ENCODE measurements at places on chromosomes 7 and 10.

DNA sequence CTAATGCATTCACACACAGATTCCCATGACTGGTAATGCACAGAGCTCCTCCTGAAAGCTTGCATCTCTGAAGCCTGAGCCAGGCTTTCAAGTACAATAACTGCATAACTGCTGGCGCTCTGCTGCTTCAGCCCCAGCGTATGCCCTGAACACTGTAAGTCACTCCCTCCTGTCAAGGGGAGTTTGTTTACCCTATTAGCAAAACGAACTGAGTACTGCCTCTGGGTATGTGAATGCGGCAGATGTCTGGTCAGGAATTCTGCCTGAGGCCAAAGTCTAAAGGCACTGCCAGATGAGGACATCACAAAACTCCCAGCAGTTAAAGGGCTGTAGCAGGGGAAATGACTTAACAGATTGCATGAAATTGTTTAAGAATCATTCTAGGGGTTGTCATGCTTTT, 97.7 kb downstream of the NRCAM start:
- DNase-seq, result no peak

- DNase-seq, result no peak
Measured at GRCh38 chr7:122618585-122619189, 80.2 kb downstream of the RNF133 start.

- DNase-seq, result no peak
Measured at GRCh38 chr7:79454361-79454960, 994 bp upstream of the MAGI2 start.

DNA sequence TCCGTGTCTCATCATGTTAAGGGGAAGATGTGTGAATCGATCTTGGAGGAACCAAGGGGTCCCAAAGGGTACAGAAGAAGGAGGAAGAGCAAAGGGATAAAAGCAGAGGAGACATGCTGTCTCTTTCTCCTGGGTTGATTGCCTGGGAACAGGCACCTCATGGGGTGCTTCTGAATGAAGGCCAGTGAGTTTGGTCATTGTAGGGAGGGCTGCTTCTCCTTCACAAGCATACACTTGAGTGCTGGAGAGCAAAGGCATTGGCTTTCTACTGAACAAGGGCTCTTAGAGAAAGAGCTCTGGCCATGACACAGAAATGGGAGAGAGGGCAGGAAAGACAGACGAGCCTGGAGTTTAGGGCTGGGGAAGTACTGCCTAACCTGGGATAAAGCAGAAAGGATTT, 146.7 kb upstream of the NPY start:
- no peak for DNase-seq

GRCh38 chr7:70372768-70373515, 759.0 kb upstream of the GALNT17 start:
- DNase-seq, result no peak

DNA sequence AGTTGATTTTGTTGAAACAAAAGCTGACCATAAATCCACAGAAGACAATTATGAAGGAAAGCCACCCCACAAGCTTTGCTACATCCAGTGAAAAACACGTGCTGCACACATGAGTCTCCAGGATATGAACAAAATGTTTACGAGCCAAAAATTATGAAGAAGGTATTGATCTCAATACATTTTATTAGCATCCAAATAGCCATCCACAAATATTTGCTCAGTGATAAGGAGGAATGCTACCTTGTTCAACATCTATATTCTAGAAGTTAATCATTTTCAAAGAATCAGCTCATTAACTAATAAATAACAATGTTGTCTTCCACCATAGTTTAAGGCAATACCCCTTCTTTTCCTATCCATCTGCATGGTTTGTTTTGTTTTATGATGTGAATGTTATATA, 42.7 kb downstream of the CALML3 start:
- DNase-seq, result no peak

- peak; percentile 15 for DNase-seq
Measured at GRCh38 chr10:5692461-5693358, 8.1 kb downstream of the TASOR2 start.

- DNase-seq, result no peak
Measured at GRCh38 chr7:92313055-92313454, 67.3 kb downstream of the ANKIB1 start.

DNA sequence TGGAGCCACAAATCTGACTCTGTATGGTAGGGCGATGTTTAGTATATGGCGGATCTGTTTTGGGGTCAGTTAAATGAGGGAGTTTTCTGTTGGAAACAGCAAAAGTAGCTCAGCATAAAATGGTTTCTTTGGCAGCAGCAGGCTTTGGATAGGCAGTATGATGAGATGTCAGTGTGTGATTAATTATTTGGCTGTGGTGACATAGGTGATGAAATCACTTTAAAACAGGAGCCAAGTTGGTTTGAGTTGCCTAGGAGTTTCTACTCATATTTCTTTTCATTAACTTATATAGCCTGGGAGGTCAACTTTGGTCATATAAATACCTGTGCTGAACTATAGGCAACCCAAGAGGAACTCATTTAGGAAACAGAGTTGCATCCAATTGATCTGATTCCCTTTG, 291.2 kb downstream of the LRMDA start:
- DNase-seq, result no peak

DNA sequence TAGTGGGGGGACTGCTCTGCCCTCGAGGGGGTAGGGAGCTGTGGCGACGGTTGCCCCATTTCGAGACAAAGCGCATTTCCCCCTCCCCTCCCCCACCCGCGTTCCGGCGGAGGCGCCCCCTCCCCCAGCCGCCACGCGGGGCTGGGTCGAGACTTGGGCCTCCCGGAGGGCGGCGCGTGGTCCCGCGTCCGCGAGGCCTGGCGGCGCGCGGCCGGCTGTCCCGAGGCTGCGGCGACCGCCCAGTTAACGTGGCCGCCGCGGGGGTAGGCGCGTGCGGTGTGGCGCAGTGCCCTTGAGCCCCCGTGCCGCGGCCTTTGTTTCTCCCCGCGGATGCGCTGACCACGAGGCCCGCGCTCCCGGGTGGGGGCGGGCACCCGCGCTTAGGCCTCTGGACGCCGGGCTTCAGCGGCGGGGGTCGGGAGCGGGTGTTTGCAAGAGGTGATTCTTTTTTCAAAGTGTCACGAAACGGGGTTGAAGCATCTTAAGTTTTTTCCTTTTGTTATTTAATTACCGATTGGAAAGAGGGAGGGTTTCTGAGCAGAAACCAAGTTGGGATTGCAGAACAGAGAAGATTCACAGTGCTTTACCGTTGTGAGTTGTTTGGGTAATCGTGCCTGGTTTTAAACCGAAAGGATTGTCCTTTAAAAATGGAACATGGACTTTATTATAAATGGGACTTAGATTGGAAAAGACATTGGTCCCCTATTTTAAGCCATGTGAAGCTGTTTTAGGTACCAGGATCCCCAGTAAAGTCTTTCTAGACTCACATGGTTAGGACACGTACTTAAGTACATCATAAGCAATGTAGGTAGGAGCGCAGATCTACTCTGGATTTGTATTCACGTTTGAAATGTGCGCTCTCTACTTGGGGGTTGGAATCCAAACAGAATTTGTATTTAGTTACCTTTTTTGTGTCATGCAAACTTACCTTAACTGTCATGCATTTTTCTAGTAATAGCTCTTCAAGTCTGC, 760 bp downstream of the CBX3 start:
- DNase-seq, result peak; percentile 47

GRCh38 chr10:108203905-108204527, 1039.5 kb upstream of the SORCS1 start:
- no peak for DNase-seq

GRCh38 chr7:33654676-33655075, 250.7 kb upstream of the BMPER start:
- no peak for DNase-seq

GRCh38 chr7:110071192-110071591, 1019.7 kb upstream of the LRRN3 start:
- no peak for DNase-seq

- DNase-seq, result peak; percentile 22
Measured at GRCh38 chr10:71383972-71384687, 12.6 kb upstream of the CDH23 start.

GRCh38 chr7:74658178-74659004, 873 bp downstream of the GTF2I start:
- DNase-seq, result peak; percentile 79

GRCh38 chr10:123537188-123537961, 128.8 kb upstream of the GPR26 start:
- no peak for DNase-seq

DNA sequence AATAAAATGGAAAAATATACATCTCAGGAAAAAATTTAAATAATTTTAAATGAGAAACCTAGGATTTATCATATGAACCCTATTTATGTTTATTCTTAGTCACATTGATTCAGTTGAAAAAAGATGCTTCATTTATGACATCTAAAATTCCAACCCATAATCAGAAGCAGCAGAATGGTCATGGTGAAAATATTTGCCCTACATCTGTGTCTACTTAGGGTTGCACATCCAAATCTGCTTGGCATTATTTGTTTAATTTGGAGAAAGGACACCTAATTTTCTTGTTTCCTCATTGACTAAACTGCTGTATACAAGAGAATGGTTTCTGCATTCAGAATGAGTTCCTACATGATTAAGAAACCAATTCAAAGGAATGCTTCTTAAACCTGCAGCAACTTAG, 72.9 kb upstream of the SKAP2 start:
- no peak for DNase-seq

- DNase-seq, result no peak
Measured at GRCh38 chr10:128606055-128606454, 479.8 kb upstream of the MKI67 start.

DNA sequence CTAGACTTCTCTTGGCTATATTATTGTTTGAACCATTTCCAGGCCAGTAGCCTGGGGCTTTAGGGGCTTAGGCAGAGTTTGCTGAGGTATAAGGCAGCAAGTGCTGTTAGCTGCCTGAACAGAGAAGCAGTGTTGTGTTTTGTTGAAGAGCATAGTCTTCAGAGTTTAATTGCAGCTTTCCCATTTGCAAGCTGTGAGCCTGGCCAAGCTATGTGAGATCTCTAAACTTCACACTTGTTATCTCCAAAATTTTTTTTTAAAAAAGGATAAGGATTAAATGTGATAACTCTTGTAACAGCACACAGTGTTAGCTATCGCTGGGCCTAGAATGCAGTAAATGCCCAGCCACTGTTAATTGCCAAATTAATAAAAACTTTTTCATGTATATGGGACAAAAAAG, 782.4 kb downstream of the REEP3 start:
- no peak for DNase-seq

All from activated CD4-positive, CD25-positive, alpha-beta regulatory T cell (primary cell).